Activated CD4-positive, CD25-positive, alpha-beta regulatory T cell (primary cell): ENCODE measurements at places on chromosomes 12 and 14.

DNA sequence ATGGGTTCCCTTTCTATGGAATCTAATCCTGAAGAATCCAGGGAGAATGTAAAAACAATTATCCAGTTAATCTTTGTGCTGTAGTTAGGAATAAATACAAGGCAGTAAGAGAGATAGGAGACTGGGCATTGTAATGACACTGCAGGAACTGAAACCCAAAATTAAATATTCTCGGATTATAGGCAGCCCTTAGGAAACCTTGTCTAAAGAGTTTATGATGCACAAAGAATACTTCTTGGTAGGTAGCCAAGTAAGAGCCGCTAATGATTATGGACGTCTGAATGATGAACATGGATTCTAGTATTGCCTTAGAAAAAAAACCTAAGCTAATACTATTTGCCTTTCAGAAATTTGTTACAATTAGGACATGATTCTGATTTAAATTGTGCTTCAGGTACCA lies 165.4 kb upstream of the LRIG3 start:
- no peak for DNase-seq

DNA sequence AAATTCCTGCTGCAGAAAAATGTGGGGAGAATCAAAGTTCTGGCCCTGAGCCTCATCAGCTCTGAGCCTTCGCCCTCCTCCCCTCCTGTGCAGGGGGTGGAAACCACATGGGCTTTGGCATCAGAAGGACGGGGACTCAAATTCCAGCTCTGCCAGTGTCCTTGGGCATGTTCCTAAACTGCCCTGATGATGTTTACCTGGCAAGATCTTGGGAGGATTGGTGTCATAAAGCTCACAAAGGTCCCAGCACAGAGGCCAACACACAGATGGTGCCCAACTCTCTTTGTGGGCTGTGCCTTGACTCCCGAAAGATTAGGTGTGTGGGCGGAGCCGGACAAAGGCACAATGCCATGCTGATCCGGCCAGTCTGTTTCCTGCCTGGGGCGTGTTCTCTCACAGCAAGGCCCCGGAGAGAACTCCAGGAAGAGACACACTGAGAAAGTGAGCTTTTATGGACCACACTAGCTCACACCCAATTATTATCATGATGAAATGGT lies 20.5 kb upstream of the CLMN start:
- DNase-seq: no peak

DNA sequence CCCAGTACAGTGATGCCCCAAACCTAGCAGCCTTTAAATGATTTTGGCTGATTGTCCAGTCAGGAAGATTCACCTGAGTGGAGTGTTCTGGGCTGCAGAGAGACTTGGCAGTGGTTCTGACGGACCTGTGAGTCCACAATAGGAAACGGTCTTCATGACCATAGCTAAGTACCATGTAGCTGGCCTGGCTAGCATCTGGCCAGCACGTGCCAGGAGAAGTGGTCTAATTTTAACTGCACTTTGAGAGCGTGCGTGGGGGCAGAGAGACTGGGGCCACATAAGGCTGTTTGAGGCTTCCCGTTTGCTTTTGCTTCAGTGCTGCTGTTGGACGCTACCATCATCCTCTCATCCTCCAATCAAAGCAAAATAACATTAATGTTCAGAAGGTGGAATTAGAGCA lies 54.7 kb downstream of the PPM1A start:
- DNase-seq: no peak

DNA sequence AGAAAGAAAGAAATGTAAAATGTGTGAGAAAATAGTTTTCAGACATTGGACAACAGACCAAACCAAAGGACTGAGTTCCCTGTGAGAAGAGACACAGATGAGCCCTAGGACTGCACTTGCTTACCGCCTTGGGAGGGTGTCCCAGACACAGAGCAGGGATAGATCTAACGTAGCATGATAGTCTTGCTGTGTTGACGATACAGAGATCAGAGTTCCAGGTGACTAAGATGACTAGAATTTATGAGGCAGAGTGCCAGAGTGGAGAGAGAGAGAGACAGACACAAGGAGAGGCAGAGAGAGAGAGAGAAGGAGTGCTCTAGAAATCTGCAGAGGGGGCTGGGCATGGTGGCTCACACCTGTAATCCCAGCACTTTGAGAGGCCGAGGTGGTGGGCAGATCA lies 148.2 kb upstream of the LMNTD1 start:
- DNase-seq: no peak

GRCh38 chr14:42734041-42734440 lies 1127.4 kb downstream of the LRFN5 start:
- no peak for DNase-seq

- no peak for DNase-seq
These were observed 59.7 kb downstream of the TRPV4 start for GRCh38 chr12:109773384-109774011.

- DNase-seq: no peak
These were observed 54.0 kb downstream of the CYP46A1 start for GRCh38 chr14:99737956-99738667.

- DNase-seq: no peak
These were observed 24.5 kb downstream of the PDZRN4 start for GRCh38 chr12:41212625-41213024.

DNA sequence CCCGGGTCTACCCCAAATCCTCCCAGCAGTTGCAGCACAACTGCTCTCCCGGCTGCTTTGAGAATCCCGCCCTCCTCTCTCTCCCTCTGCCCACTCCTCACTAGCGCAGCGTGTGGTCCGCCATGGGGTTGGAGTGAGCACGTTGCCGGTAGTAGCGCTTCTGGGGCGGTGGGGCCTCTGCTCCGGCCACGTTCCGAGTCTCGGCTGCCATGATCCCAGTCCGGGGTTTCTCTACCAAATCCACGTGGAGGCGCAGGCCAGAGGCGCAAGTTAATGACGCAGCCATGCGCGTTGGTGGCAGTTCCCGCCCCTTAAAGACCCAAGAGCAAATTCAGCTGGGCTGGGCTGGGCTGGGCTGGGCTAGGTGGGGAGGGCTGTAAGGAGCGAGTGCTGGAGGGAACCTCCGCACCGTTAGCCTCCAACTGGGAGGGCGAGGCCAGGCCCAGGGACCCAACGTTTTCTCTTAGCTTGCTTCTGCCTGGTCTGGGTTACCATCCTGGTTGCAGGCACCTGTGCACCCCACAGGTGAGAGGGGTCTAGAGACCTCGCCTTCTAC lies at the start of gene METTL1:
Gene METTL1, minus strand, starts transcription at position 233 of the 556 bp plus-strand sequence. Its CDS starts 22 bp downstream, at position 211.
- DNase-seq: peak; percentile 79
